ENCODE measurements at places on chromosomes 5 and 9.

DNA sequence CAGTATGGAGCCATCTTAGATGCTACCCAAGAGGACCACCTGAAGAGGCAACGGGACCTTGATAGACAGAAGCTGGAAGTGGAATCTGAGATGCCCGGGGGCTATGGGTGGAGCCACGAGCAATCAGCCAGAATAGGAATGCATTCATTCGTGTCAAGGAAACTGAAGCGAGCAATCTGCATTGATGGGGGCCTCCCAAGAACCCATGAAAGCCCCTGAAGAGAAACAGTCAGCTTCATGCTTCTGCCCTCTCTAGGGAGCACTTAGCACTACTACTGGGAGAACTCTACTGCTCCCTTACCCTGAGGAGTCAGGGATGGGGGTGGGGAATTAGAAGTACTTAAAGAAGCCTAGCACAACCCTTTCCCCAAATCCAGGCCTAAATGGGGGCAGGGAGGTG lies 51.9 kb upstream of the TCERG1 start:
- no peak for DNase-seq

- DNase-seq: no peak
These were observed 34.8 kb upstream of the IFNK start for GRCh38 chr9:27489087-27489876.

GRCh38 chr9:126902210-126902609 lies 12.4 kb upstream of the RALGPS1 start:
- DNase-seq: no peak

- DNase-seq: no peak
These were observed 1.1 kb downstream of the DMRTA1 start for GRCh38 chr9:22447618-22448305.

DNA sequence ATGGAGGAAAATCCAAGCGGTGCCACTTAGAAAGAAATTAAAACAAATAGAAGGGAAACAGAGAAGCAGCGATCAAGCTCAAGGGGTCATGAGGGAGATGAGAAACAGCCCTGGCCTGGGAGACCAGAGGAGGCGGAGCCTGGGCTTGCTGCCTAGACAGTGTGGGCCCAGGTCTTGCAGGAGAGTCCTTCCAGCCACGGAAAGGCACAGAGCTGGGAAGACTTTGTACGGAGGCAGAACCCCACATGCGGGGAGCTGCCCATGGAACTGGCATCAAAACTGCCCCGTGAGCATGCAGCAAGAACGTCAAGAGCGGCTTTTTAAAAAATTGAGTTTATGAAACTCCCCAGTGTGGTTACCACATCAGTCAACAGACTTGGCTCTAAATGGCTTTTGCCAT lies 119.4 kb downstream of the IRX1 start:
- DNase-seq: no peak

- no peak for DNase-seq
These were observed 38.4 kb upstream of the HAND1 start for GRCh38 chr5:154516475-154516874.

GRCh38 chr9:71519098-71519696 lies 249.1 kb downstream of the CEMIP2 start:
- no peak for DNase-seq

- no peak for DNase-seq
These were observed 29.1 kb upstream of the IRX4 start for GRCh38 chr5:1911773-1912235.

GRCh38 chr5:125262782-125263181 lies 516.3 kb upstream of the ZNF608 start:
- no peak for DNase-seq

- no peak for DNase-seq
These were observed 152.5 kb downstream of the PRKACG start for GRCh38 chr9:68861436-68861835.

DNA sequence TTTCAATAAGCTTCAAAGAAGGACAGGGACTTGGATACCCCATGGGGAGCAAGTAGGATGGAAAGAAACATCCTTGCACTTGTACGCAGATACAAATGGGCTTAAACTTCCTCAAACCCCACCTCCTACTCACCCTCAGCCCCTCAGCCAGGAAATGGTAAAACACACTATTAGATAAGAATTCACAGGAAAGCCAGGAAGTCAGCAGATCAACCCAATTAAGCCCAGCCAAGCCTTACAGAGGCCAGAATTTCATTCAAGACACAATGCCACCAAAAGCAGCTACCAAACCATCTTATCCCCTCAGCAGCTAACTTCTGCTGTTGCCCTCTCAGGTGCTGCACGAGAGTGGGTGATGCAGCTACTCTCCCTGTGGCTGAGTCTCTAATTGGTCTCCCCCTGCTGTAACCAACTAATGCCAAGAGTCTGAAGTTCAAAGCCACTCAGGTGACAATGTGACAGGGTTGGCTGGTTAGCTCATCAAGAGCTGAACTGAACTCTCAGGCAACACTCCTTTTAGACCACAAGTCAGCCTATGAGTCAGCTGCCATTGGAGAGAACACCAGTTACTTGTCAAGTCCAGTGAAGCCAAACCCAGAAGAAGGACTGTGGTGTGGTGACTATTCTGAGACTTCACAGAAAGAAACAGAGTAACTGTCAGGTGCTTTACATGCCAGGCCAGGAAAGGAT lies 201.9 kb downstream of the ZNF608 start:
- no peak for DNase-seq

- DNase-seq: no peak
These were observed 98.7 kb downstream of the CDK5RAP2 start for GRCh38 chr9:120481248-120481647.

DNA sequence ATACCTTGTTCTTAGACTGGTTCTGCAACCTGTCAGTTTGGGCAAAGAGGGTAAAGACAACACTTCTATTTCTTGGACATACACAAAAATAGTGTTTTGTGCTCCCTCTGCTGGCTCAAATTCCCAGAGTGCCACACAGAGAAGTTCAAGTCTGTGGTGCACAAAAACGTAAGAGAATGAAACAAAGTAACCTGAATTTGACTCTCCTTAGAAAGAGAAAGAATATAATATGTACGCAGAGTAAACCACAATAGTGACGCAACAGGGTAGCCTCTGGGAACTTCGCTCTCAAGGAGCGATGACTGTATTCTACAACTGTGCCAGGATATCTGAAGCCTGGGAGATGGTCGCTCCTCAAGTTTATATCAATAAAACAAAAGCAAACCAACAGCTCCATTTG lies 18.5 kb downstream of the DDX31 start:
- DNase-seq: no peak

DNA sequence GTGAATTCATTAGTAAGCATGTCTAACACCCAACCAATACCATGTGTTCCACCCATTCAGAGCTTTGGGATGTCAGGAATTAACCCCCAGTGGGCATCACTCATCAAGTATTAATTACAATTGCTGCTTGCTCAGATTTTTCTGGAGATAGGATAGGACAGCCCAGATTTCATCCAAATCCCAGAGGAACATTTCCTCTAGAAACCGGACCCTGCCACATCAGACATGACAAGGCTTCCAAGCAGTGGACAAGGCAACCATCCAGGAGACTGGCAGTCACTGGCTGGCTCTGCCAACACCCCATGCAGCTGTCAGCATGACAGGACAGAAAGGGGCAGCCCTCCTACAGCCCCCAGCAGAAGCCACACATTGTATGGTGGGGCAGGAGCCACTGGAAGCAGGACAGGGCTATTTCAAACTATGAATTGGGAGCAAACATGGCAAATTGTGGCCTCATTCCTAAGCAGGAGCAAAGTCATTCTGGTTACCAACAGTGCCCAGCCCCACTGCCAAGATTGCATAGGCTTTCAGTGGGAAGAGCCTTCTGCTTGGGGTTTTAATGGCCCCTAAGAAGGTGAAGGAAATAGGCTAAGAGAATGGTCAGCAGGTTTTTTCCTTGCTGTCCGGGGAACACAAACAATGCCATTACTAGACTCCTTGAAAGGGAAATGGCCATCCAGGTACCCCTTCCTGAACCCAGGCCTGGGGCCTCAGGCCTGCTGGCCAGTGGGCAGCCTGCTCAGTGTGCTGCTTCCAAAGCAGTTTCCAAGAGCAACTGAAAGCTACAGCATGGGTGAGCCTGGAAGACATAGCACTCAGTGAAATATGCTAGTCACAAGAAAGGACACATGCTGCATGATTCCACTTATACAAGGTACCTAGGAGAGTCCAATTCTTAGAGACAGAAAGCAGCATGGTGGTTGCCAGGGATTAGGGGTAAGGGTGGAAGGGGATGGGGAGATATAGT lies 294.7 kb upstream of the SLC30A5 start:
- no peak for DNase-seq

DNA sequence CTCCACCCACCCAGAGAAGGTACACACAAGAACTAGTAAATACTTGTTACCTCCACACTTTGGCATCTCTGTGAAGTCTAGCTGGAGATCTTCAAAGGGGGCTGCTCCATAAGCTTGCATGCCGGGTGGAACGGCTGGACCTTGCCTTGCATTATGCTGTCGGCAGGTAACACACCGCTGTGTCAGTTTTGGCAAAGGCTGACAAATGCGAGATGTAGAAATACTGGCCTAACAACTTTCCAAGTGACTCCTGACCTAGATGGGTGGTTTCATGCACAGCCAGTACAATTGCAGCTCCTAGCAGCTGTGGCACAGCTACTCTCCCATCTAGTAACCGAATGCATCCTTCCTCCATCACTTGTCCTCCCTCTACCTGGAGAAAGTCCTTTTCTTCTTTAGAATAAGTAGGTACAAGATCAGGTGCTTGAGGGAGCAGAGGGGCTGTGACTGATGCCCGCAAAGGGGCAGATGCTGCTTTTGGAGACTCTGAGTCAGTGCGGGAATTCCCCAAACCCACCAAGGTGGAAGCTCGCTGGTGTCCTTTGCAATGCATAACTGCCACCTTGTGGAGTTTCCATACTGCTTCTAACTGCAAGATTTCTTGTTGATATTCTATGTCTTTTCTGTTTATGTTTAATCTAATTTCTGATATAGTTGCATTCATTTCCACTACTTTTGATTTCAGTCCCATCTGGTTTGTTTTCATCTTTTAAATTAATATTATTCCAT lies 78.4 kb downstream of the TMEM161B start:
- no peak for DNase-seq

DNA sequence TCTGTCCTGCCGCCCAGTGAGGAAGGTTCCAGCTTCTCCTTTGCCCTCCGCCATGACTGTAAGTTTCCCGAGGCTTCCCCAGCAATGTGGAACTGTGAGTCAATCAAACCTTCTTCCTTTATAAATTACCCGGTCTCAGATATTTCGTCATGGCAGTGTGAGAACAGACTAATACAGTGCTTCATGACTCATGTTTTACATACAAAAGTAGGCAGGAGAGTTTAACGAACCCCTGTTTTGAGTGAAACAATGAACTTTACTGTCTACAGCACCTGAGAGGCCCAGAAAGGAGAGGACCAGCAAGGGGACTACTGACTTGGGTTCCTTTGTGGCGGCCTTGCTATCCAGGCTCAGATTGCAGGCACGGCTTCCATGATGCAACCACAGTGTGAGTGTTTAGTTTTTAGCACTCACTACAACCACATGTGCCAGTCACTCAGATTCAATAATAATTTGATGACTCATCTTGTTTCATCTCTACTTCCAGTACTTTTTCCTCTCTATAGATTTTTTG lies 139.1 kb upstream of the CLINT1 start:
- no peak for DNase-seq

DNA sequence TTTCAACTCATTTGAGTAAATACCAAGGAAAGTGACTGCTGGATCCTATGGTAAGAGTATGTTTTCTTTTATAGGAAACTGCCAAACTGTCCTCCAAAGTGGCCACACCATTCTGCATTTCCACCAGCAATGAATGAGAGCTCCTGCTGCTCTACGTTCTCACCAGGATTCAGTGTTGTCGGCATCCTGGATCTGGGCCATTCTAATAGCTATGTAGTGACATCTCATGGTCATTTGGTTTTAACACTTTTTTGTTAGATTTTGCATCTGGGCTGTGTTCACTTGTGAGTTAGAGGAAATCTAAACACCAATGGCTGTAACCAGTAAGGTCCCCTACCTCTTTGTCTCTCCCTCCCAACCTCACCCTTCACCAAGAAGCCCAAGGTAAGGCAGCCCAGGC lies 115.9 kb downstream of the ATPSCKMT start:
- no peak for DNase-seq

GRCh38 chr5:171323806-171324632 lies 15.0 kb downstream of the TLX3 start:
- no peak for DNase-seq

DNA sequence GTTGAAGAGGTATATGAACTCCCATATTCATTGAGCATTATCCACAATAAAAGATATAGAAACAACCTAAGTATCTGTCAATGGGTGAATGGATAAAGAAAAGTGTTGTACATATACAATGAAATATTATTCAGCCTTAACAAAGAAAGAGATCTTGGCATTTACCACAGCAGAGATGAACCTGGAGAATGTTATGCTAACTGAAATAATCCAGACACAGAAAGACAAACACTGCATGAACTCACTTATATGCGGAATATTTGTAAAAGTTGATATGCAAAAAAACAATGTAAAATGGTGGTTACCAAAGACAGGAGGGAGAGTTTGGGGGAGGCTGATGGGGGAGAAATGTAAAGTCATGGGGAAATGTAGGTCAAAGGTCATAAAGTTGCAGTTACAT lies 278.7 kb downstream of the ZNF608 start:
- DNase-seq: no peak

DNA sequence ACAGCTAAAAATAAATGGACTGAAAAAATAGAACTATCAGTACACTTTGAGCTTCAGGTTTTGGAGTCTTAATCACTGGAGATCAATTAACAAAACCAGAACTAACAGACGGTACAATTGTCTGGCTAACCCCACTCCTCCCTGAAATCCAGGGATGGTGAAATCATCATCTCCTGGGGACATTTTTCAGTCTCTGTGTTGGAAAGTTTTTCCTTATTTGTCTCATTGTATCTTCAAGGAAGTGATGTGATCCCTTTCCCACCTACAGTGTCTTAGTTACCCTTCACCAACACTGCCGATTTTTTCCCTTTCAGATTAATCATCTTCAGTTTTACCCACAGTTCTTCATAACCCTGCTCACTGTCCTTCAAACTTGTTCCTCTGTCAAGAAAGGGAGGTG lies 81.9 kb downstream of the MAP1B start:
- DNase-seq: no peak

DNA sequence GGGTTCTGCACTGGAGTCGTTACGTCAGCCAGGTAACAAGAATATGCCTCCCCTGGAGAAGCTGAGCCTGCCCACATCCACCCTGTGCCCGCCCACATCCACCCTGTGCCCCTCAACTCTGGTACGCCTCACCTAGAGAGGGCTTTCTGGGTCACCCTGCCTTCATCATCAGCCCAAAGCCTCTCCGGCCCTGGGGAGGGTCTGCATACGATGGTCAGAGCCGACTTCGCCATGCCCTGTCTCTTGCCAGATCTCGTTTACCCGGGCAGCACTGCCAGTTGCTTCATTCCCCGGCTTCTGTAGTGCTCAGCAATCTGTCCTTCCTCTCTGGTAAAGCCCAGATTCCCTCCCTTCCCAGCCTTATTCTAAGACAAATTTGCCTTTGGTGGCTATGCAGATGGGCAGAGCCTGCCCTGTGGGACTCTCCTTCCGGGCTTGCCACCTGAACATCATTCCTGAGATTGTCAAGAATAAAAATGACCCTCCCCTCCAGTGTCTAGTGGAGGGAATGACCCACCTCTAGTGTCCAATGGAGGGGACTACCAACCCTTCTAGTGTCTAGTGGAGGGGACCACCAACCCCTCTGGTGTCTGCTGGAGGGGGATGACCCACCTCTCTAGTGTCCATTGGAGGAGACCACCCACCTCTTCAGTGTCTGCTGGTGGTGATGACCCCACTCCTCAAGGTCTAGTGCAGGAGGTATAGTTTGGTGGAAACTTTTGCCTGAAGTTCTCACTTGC lies 3.4 kb downstream of the PLEKHG4B start:
- no peak for DNase-seq

- DNase-seq: peak; percentile 48
These were observed 654.3 kb downstream of the CCDC171 start for GRCh38 chr9:16207161-16207560.

- no peak for DNase-seq
These were observed 158.3 kb upstream of the PITX1 start for GRCh38 chr5:135192351-135192750.
